Stimulated activated CD4-positive, alpha-beta T cell treated with anti-CD3 and anti-CD28 coated beads, Interleukin-2, amount 100 ng/mL, for 24 hours (primary cell): ENCODE measurements at places on chromosomes 5 and 9.

GRCh38 chr9:98606730-98607129 is 102.0 kb downstream of the GABBR2 start:
- DNase-seq = no peak

DNA sequence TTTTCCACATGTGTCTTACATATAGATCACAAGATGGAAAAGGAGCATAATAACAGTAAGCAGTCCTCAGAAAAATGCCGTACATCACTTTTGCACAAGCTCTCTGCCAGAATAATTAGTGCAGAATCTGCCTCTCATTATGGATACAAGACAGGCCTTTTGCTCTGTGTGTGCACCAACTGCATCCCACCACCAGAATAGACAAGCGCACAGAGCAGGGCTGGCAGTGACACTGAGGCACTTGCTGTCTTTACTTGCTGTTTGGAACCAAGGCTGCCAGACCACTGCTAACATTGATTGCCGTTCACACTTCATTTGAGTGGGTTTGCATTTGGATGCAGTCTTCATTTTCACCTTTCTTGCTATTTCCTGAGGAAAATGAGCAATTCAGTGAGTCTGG is 741.3 kb downstream of the TLE1 start:
- DNase-seq = no peak

- no peak for DNase-seq
Observed at GRCh38 chr5:58498340-58498942, 7.2 kb downstream of the GAPT start.

GRCh38 chr9:133301253-133302230 is 26.5 kb upstream of the ABO start:
- no peak for DNase-seq

- no peak for DNase-seq
Observed at GRCh38 chr5:13511442-13511841, 433.0 kb downstream of the DNAH5 start.

DNA sequence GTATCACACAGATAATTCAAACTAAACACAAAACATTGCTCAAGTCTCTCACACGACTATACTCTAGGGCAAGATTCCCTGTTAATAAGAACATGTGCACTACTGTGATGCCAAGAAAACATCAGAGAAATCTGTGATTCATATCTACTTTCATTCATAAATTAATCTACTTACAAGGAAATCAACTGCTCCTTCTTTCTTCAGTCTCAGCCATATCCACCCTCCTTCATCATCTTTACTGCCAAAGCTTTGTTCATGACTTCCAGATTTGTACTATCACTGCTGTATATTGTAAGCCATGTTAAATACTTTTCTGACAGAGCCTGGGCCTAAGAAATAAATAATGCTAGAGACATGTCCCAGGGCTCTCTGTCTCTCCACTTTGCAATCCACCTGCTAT is 35.1 kb downstream of the CTNNAL1 start:
- DNase-seq = no peak

- no peak for DNase-seq
Observed at GRCh38 chr9:77719321-77719720, 71.2 kb upstream of the GNA14 start.

DNA sequence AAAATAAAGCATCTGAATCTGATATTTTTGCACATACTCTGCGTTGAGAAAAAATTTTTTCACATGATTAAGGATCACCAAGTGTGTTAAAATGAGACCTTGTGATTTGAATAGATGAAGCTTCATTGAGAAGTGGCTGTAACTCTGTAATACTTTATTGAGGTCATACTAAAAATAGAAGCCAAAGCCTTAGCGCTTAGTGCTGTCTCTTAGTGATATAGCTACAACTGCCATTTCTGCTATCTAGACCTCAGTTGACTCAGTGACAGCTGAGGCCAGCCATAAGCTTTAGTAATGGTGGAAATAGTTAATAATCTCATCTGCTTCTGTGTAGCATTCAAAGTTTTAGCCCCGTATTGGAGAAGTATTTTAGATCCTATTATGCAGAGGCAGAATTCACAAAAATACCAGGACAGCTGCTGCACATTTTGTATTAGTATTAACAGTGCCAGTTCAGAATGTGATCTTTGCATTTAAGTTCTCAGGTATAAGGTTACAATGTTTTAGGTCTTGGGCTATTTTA is 107.4 kb upstream of the SGCD start:
- no peak for DNase-seq

DNA sequence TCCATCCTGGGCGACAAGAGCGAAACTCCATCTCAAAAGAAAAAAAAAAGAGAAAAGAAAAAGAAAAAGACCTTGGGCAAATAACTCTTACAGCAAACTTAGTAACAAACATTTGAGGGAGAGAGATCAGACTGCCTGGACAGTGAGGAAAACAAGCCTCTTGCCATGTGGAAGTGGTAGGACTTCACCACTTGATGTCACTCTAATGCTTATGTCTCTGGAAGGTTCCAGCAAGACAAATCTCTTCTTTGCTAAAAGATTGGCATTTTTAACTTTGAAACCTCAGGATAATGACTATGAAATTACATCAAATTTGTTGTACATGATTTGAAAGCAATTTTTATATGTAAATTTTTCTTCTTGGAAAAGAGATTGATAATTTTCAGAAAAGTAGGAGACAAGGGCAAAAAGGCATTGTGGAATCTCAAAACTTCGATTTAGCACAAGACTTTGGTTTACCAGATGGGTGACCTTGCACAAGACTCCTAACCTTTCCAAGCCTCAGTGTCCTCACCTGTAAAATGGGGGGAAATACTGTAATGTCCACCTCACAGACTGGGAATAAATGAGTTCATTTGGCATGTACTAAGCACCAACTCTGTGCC is 5.4 kb downstream of the ACTL7B start:
- no peak for DNase-seq

- DNase-seq = no peak
Observed at GRCh38 chr5:54404568-54404967, 50.9 kb upstream of the HSPB3 start.
